DMS53 (cell line): ENCODE measurements at places on chromosomes 11 and 22.

DNA sequence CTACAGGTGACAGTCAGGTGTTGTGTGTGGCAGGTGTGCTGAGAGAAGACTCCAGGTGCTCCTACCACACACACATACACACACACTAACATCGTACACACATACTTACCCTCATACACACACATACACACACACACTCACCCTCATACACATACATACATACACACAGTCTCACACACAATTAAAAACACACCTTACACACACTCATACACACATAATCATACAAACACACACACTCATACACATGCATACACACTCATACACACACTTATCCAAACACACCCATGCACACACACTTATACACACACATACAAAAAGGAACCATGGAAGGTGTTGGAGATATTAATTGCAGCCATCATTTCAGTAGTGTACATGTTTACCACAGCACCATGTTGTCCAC, 4.6 kb downstream of the KRTAP5-3 start:
- no peak for DNase-seq

- no peak for DNase-seq
Observed at GRCh38 chr11:57638811-57639320, 10.8 kb downstream of the YPEL4 start.

DNA sequence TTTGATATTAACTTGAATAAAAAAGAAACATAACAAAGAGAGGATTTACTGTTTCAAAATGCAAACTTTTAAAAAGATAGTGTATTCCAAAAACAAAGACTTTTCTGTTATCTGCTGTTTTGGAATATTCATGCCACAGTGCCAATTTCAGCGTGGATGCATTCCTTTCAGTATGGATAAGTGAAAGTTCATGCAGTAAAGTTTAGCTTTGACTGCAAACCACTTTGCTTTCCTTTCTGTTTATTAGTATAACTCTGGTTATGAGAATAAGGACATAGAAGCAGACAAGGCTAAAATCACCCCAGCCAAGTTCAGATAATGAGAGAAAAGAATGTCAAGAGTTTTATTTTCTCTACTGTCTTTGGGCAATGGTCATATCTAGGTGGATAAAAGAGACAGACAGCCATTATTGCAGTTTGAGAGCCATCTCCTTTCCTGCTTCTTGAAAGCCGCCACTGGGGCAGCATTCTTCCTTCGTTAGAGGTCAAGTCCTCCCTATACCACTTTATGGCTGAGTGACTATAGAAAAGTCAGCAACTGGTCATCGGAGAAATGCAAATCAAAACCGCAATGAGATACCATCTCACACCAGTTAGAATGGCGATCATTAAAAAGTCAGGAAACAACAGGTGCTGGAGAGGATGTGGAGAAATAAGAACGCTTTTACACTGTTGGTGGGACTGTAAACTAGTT, 82.4 kb upstream of the BLID start:
- no peak for DNase-seq

DNA sequence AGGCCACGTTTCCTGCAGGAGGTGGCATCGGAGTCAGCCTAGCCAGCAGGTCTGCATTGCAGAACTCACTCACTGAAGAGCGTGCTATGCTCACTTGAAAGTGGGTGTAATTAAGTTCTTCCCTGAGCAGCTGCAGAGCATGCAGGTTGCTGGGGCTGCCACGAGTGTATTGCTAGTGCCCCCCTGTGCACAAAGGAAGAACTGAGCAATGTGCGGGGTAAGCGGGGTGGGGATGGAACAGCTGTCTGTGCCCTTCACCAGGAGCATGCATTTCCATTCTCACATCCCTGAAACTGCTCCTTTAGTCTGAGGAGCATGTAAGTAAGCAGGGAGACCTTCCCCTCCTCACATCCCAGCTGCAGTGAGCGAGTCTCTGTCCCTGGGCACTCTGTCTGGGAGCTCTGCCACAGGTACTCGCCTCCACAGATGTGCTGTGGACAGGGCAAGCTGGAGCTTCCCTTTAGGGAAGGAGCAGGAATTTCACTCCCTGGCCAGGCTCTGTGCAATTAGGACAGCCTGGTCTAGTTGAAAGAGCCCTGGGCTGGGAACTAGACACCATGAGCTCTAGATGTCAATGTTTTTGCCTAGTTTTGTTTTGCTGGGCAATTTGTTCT, 1031.8 kb downstream of the NTM start:
- DNase-seq: peak; percentile 83

- no peak for DNase-seq
Observed at GRCh38 chr11:86896441-86896841, 58.8 kb downstream of the FZD4 start.

DNA sequence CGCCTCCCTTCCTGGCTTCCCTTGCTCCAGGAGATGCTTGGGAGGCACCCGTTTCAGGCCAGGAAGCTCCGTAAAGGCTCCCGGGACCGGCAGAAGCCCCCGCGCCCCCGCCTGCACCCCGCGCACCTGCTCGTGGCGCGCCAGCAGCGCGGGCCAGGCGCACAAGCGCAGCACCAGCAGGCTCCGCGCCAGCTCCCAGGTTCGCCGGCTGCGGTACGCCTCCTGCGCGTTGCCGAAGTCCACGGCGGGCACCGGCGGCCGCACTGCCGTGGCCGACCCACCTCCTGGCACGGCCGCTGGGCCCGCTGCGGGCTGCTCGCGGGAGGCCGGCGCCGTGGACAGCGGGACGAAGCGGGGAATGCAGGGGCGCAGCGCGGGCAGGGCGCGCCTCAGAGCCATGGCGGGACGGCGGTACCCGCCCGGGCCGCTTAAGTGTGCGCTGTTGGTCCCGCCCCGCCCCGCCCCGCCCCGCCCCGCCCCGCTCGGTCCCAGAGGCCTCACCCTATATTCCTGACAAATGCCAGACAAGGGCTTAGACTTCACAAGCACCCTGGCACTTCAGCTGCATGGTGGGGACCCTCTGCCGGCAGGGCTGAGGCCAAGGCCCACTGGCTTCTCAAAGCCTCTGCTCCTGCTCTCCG, at the start of gene PRODH:
TSS of gene PRODH (minus strand) at position 405 of the 641 bp plus-strand sequence. CDS start at position 399, 6 bp downstream.
- DNase-seq: no peak

DNA sequence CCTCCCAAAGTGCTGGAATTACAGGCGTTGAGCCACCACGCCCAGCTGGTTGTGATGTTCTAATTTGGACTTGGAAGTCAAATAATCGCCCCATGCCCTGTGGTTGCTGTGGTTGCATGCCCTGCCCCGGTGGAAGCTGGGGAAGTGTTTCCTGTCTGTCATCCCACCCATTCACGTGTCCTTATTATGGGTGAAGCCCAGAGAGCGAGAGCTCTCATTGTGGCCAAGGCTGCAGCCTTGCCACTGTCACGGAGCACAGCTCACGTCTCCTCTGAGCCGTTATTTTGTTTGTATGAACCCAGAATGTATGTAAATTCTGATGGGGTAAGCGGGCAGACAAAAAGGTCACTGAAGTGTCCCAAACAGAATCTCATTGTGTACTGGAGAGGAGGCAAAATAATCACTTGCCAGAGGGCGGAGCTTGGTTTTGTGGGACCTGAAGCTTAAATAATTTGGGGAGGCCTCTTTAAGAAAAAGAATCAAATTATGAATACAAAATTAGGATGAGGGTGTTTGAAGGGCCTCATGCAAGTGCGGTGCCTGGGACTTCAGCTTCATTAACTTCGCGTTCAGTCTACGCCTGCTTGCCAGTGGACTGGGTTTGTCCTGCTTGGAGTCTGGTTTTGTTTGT, 25.8 kb upstream of the TREH start:
- DNase-seq: no peak

- no peak for DNase-seq
Observed at GRCh38 chr11:1729692-1730011, 20.7 kb downstream of the IFITM10 start.

GRCh38 chr11:73055002-73055401, 87.1 kb downstream of the FCHSD2 start:
- no peak for DNase-seq

DNA sequence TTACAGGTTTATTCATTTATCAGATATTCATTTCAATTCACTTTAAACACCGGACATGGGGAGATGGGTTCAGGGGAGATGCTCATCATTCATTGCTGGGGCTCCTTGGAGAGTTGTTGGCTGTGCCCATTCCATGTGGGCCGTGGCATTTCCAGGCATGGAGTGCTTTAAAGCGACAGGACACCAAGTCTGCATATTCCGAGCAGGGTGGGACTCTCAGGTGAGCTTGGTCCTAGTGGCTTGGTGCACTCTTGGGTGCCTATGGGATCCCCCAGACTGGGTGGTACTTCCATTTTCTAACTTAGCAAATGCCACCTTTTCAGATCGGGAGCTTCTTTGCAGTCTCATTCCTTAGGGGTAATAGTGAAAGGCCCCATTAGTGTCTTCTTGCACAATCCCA, 619.5 kb upstream of the CADM1 start:
- no peak for DNase-seq

GRCh38 chr11:44788536-44789261, 61.9 kb downstream of the TSPAN18 start:
- DNase-seq: no peak

DNA sequence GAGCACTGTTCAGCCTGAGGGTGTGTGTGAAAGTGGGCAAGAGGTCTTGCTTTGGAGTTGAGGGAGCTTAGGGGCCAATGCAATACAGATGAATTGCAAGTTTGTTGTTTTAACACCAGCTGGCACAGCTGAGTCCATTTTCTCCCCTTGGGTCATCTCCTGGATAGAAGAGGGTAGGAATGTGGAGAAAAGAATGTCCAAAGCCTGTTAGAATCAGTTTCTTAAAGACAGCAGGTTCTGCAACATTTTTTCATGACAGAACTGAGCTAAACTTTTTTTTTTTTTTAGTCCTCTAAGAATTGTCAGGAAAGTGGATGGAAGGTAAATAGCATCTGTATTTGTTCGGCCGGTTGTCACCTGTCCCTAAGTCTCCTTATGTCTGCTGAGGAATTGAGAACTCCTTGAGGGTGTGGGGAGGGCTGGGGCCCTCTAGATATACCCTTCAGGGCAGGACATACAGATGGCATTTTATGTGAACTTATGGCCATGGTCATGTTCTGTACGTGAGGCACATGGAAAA, 211.1 kb upstream of the CADM1 start:
- DNase-seq: no peak

- no peak for DNase-seq
Observed at GRCh38 chr11:96084610-96085318, 160.9 kb upstream of the MTMR2 start.

- peak; percentile 54 for DNase-seq
Observed at GRCh38 chr11:95891423-95892170, 32.3 kb downstream of the MTMR2 start.

- no peak for DNase-seq
Observed at GRCh38 chr11:3046641-3047040, 10.6 kb downstream of the CARS1 start.

DNA sequence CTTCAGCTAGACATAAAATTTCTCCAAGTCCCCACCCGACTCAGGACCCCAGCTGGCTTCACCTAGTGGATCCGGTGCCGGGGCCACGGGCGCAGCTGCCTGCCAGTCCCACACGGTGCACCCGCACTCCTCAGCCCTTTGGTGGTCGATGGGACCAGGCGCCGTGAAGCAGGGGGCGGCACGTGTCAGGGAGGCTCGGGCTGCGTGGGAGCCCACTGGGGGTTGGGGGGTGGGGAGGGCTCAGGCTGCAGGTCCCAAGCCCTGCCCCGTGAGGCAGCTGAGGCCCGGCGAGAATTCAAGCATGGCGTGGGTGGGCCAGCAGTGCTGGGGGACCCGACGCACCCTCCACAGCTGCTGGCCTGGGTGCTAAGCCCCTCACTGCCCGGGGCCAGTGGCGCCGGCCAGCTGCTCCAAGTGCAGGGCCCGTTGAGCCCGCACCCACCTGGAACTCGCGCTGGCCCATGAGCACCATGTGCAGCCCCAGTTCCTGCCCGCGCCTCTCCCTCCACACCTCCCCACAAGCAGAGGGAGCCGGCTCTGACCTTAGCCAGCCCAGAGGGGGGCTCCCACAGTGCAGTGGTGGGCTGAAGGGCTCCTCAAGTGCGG, 747.0 kb downstream of the FAM181B start:
- DNase-seq: no peak

DNA sequence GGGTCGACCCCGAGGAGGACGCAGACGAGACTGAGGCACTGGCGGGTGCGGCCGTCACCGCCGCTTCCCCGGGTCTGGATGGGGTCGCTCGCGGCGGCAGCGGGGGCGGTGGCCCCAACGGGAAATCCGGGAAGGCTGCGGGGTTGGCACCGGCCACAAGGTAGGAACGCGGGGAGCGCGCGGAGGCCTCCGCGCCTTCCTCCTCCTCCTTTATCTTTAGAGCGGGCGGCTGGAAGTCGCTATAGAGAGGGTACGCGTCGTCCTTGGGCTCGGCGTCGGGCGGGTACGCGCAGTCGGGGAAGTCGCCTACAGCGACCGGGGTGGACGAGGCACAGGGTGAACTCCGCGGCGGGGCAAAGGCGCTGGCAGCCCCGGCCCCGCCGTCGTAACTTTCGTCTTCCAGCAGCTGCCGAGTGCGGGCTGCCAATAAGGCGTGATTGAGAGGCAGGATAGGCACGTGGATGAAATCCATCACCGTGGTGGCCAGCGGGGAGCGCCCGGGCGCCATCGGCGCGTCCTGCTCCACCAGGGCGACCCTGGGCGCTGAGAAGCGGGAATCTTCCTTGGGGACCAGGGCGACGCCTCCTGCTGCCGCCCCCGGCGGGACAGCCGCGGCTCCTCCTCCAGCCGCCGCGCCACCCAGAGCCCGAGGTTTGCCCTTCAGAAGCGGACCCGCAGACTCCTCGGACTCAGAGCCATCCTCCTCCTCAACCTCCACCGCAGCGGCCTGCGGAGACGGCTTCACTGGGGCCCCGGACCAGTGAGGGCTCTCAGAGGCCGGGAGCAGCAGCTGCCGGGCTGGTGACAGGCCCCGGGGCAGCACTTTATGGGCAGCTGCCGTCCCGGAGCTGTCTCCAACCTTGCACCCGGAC, 1.7 kb downstream of the PGR start:
- DNase-seq: peak; percentile 81

DNA sequence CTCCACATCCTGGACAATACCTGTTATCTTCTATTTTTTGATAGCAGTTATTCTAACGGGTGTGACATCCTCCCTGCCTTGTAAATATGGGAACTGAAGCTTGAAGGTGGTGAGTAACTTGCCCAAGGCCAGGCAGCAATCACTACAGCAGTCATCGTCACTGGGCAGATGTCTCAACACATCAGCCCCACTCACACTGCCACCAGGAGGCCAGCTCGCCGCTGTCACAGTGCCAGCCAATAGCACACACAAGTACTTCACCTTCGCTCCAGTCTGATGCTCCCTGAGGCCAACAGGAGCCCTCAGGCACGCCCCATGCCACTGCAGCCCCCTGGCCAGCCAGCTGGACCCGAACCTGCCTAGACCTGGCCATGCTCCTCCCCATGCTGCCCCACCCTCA, 4.9 kb upstream of the TTLL1 start:
- peak; percentile 52 for DNase-seq
